Effector CD4-positive, alpha-beta T cell (primary cell): ENCODE measurements at places on chromosomes 1 and 21.

DNA sequence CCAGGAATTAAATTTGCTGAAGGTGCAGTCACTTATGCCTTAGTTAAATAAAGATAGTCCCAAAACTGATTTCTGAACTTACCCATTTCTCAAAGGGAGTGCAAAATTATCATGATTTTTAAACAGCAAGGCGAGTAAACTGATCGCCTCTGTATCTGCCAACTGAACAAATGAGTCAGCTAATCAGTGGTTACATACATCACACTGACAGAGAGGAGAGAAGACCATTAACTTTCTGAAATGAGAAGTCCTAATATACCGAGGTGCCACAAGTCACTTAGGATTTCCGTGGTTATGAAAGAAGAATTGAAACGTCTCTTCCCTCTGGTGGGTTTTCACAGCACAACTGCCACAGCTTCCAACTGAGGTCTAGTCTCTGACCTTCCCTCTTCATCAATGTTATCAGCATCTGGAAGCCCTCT, 400.7 kb downstream of the SMYD3 start:
- DNase-seq: no peak

GRCh38 chr1:234549447-234550021, 60.4 kb downstream of the IRF2BP2 start:
- no peak for DNase-seq

- DNase-seq: no peak
These were observed 25.3 kb upstream of the BTG2 start for GRCh38 chr1:203280061-203280460.

- DNase-seq: no peak
These were observed 24.3 kb downstream of the AHCTF1 start for GRCh38 chr1:246907472-246907871.

- no peak for DNase-seq
These were observed 190.1 kb downstream of the PCP4 start for GRCh38 chr21:40057331-40057730.

DNA sequence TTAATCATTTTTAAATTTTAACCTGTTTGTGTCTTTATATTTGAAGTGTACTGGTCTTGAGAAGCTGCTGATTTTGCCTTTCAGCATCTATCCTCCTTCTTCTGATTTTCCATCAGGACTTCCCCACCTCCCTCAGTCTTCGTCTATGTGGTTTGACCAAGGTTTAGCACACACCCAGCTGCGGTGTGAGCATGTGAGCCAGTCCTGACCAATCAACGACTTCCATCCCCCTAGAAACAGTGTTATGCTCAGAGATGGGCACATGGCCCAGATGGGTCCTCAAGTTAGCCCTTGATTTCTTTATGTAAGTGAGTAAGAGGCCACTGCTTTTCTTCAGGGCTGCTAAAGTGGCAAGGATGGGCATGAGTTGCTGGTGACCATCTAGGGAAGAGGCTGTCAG, 190.8 kb downstream of the MATN1 start:
- no peak for DNase-seq

DNA sequence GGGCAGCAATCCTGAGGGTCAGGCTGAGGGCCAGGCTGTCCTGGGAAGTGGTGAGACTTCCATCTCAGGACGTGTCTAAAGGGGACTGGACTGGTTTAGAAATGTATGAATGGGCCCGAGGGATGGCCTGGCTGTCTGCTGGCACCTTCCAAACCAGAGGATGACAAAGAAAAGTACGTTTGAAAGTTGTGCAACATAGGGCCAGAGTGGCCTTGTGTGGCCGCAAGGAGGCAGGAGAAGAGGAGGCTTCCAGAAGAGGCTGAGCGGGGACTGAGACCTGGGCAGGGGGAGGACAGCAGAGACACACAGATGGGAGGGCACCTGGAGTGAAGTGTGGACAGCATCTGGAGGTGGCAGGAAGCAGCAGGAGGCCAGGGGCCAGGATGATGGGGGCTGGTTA, 2.6 kb upstream of the SYTL1 start:
- DNase-seq: no peak

DNA sequence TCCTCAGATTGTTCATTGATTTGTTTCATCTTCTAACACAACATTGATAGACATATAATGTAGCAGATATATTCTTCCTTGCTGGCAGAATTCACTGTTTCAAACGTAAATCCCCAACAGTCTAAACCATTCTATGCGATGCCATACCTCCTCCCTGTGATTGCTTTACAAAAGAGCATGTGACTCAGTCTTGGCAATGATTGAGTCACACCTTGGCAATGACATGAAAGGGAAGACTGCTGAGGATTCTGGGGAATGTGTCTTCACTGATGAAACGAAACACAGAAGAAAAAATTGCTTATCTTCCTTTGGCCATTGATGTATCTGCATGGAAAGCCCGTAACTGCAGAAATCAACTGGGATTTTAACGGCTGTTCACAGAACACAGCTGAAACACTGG, 409.6 kb upstream of the ZRANB2 start:
- no peak for DNase-seq

DNA sequence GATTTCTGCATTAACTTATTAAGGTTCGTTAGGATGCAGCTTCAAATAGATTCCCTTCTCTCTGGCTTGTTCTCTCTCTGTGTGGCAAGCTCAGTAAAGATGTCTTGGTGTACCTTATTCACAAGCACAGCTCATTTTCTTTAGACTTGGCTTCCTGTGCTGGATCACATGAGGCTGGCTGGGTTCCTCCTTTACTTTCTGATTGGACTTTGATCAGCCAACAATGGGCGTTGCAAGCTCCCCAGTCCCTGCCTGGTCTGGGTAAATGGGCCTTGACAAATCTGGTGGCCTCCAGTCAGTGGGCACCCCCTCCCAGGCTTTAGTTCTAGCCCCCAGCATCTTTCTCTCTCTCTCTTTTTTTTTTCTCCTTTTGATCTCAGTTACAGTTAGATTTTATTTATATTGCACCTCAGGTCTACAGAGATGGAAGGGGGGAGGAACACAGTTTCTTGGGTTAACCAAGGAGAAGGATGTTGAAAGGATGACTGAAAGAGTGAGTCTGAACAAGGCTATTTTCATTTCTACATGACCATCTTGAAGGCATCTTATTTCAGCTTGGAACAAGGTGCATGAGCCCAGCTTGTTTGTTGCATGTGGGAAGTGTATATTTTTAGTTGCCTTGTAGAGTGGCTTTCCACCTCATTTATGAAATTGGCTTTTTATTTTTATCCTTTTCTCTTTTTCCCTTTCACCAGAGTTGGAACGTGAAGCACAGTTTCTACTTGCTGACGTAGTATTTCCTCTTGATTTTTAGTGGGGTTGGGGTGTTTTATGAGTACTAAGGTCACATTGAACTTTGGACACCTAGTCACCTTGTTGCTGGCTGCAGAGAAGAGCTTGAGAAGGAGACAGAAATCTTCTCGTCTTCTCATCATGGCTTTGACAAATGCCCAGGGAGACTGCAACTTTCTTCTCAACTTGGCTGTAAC, 77.1 kb downstream of the PBX1 start:
- DNase-seq: no peak

DNA sequence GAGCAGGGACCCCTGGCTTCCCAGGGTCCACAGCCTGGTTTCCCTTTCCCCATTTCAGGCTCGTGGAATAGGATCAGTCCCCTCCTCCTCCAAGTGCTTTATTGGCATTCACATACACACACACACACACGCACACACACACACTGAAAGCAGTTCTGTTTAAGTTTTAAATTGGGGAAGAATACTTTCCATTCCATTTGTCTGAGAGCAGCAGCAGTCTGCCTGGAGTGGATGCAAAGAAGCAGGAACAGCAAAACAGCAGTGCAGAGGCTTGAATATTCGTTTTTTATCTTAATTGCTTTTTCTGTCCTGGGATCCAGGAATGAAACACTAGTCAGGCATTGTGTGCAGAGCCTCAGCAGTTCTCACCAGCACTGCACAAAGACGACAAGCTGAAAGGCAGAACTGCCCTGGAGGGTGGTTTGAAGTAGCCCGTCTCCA, 7.1 kb downstream of the CYB561D1 start:
- no peak for DNase-seq

- no peak for DNase-seq
These were observed 12.0 kb upstream of the ACTL8 start for GRCh38 chr1:17743008-17743647.

GRCh38 chr1:7961216-7962013, at the start of gene PARK7:
TSS of gene PARK7 (plus strand) at chr1:7961711. CDS start at chr1:7962786, 1,075 bp downstream.
- peak; percentile 100 for DNase-seq

- DNase-seq: no peak
These were observed 46.4 kb downstream of the VPS13D start for GRCh38 chr1:12276225-12276624.

GRCh38 chr1:116504308-116505156, 66.3 kb downstream of the CD58 start:
- DNase-seq: peak; percentile 80

- DNase-seq: no peak
These were observed 23.0 kb downstream of the TMCC2 start for GRCh38 chr1:205250699-205251098.

- no peak for DNase-seq
These were observed 3.3 kb downstream of the TMEM200B start for GRCh38 chr1:29120367-29120766.

DNA sequence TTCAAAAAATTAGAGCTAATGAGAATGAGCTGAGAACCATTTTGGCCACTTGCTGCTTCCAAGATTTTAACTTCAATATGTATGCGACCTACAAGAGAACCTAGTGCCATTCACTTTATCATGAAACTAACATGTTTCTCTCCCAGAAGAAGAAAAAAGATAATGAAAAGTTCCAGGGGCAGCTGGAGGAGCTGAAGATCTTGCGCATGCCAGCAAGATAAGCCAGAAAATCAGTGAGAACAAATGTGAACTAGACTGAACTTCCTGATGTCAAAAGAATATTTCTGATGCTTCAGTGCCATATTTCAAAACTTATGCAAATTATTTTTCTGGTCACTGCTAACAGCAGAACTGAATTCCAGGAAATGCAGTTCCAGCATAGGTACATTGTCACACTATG, 1265.1 kb downstream of the BRINP3 start:
- no peak for DNase-seq

DNA sequence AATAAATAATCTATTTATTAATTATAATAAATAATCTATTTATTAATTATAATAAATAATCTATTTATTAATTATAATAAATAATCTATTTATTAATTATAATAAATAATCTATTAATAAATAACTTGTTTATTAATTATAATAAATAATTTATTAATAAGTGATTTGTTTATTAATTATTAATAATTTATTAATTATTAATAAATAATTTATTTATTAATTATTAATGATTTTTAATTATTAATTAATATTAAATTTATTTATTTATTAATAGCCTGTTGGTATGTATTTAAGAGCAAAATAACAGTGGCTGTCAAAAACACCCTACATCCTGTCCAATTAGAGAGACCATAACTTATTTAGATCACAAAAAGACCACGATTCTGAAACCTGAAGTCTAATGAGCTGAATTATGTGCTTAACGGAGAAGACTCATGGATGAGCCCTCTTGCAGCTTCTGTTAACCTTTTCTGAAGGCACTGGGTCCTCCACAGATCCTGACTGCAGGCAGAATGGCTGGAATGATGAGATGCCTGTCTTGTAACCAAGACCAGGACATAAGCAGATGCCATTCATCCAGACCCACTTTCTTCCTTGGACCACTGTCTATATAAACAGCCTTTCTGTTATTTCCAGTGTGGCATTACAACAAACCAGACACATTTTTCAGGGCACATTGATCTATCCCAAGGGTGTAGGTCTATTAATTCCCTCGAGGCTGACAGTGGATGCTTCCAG, 134.2 kb downstream of the SETD4 start:
- DNase-seq: no peak

DNA sequence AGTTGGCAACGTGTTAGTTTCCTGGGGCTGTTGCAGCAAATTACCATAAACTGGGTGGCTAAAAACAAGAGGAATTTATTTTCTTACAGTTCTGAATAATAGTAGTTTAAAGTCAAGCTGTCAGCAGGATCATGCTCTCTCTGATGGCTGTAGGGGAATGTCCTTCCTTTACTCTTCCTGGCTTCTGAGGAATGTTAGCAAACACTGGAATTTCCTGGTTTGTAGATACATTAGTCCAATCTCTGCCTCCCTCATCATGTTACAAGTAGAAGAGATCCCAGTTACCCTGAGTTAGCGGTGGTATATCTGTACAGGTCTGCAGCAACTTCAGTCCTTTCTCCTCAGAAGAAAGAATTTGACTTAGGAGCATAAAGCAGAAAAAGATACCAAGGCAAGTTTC, 2249.1 kb downstream of the NCAM2 start:
- no peak for DNase-seq

DNA sequence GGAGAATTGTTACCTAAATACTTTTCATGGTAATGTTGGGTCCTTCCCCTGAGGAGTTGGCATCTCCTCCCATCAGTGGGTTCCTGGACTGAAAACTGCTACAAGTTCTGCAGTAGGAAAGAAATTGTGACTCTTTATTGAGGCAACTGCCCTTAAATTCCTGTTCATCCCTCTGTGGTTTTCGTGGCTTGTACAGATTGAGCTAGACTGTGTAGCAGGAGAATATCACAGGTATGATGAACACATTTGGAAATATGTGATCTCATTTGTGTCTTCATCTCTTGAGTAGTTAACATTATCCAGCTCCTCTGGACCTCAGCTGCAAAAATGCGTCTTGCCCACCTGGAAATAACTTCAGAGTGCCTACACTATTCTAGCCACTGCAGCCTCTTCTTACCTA, 390.6 kb downstream of the PTPRC start:
- DNase-seq: no peak

GRCh38 chr1:76951153-76951552, 83.9 kb downstream of the ST6GALNAC5 start:
- no peak for DNase-seq

DNA sequence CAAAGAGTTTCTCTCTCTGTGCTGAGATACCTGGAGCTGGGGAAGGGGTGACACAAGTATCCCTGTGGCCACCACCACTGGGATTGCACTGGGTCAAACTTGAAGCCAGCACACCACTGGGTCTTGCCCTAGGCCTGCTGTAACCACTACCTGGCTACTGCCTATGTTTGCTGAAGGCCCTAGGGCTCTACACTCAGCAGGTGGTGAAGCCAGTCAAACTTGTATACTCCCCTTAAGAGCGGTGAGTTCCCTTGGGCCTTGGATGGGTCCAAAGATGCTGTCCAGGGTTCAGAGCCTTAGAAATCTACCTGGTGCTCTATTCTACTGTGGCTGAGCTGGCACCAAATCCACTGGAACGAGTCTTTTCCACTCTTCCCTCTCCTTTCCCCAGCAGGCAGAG, 47.0 kb upstream of the WDR26 start:
- DNase-seq: no peak

DNA sequence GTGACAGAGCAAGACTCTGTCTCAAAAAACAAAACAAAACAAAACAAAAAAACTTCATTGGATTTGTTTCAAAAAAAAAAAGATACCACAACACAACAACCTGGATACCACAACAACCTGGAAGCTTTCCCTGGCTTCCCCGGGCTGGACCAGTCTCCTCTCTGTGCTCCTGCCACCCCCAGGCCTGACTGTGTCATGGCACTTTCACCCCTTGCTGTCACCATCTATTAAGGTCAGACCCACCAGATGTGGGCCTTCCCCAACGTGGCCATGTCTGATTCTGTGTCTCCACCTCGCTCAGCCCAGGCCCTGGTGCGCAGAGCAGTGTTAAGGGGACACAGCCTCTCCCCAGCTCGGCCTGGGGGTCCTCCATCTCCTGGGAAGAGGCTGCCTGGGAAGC, 28.3 kb upstream of the ACOT11 start:
- DNase-seq: no peak
